ENCODE measurements at places on chromosomes 7 and 10. TPM values are rescaled to one million over a fixed set of nuclear protein-coding genes. Genes with fewer than 3 reads are reported as not detected.
A peak's percentile ranks its signal among the peaks of the same experiment; 100 is the strongest.

GRCh38 chr10:95341716-95342130, 50.9 kb upstream of the PDLIM1 start:
- no peak for DNase-seq
- H3K4me1 ChIP-seq: no peaks in the 10 kb centered on the region
- no peaks in the 10 kb centered on the region for H3K27me3 ChIP-seq
- H3K4me3 ChIP-seq: no peak overlapping the region
- no peak overlapping the region for H3K27ac ChIP-seq

The HIP1 gene
- 5.6 TPM for total RNA-seq

- no peak overlapping the region for H3K27ac ChIP-seq
- no peaks in the 10 kb centered on the region for H3K27me3 ChIP-seq
- H3K36me3 ChIP-seq: no peaks in the 10 kb centered on the region
Observed at GRCh38 chr7:81008901-81009300, 90.0 kb upstream of the SEMA3C start.

DNA sequence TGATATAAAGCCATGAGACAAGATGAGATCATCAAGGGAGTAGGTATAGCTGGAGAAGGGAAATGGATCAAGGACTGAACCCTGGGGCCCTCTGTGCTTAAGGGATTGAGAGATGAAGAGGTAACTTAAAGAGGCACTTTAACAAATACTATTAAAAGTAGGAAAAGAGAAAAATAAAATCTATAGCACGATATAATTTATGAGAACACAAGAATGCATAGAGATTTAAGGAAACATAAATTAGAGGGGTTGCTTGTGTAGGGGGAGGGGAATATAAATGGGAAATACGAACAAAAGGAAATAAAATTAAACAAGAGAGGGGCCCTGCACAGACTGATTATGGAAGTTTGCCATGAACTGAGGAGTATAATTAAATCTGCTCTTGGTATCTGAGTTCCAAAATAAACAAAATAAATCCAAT, 15.6 kb upstream of the LRRC17 start:
- no peak overlapping the region for H3K27ac ChIP-seq
- no peak for DNase-seq
- no peaks in the 10 kb centered on the region for H3K27me3 ChIP-seq
- H3K4me3 ChIP-seq: no peak overlapping the region

- no peak for DNase-seq
- H3K36me3 ChIP-seq: no peaks in the 10 kb centered on the region
- H3K4me3 ChIP-seq: no peak overlapping the region
- peaks cover 18% of the 10 kb centered on the region for H3K4me1 ChIP-seq
- H3K27me3 ChIP-seq: no peaks in the 10 kb centered on the region
- no peak overlapping the region for H3K27ac ChIP-seq
Observed at GRCh38 chr7:143434660-143435059, 8.6 kb upstream of the TAS2R60 start.

The HPS1 gene
- total RNA-seq: 51.9 TPM

DNA sequence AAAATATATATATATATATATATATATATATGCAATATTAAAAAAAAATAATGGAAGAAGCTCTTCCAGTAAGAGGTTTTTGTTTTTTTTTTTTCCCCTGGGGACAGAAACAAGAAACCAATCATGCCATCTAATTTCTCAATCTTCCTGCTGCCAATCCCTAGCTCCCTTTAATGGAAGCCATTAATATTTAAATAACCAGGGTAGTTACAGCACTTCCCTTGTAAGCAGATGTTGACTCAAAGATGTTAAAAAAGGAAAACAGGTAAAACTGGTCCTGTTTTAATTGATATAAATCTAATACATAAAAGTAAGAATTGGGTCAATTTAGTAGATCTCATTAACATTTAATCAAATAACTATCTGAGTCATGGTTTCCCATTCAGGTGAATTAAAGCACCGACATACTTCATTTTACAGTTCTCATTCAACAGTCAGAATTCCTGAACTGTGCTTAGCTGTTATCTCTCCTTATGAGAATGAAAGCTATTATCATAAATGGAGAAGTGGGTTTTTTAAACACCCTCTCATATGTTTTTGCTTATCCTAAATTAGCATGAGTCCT, 22.6 kb downstream of the CPVL start:
- H3K36me3 ChIP-seq: no peaks in the 10 kb centered on the region
- H3K27ac ChIP-seq: no peak overlapping the region
- H3K4me3 ChIP-seq: no peak overlapping the region

DNA sequence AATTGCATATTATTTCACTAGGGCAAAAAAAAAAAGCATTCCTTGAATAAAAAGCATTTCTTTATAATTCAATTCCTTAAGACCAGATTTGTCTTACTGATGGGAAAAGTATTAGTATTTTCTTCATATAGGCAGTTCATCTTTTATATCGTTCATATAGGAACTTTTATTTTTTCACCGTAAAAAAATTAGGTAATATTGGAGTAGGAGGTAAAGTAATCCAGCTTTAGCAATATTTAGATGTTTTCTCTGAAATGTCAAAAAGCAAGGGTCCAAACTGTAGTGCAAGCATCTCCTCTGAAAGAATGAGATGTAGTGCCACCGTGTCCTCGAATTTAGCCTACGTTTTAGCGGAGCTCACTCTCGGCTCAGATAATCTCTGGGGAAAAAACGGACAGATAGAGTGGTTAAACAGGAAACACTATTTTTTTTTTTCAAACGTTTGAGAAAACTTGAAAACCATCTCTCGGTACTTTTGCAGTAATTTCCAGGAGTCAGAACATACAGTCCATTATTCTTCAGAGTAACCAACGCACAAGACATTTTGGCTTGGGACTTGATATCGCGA, 5.5 kb upstream of the SPAG6 start:
- H3K27ac ChIP-seq: peak overlapping the region; percentile 79
- peaks cover 65% of the 10 kb centered on the region for H3K27me3 ChIP-seq
- H3K36me3 ChIP-seq: peaks cover 7% of the 10 kb centered on the region
- DNase-seq: no peak
- peak overlapping the region; percentile 76 for H3K4me3 ChIP-seq

The PTN gene
- total RNA-seq: not detected

The GAD2 gene
- total RNA-seq: not detected

DNA sequence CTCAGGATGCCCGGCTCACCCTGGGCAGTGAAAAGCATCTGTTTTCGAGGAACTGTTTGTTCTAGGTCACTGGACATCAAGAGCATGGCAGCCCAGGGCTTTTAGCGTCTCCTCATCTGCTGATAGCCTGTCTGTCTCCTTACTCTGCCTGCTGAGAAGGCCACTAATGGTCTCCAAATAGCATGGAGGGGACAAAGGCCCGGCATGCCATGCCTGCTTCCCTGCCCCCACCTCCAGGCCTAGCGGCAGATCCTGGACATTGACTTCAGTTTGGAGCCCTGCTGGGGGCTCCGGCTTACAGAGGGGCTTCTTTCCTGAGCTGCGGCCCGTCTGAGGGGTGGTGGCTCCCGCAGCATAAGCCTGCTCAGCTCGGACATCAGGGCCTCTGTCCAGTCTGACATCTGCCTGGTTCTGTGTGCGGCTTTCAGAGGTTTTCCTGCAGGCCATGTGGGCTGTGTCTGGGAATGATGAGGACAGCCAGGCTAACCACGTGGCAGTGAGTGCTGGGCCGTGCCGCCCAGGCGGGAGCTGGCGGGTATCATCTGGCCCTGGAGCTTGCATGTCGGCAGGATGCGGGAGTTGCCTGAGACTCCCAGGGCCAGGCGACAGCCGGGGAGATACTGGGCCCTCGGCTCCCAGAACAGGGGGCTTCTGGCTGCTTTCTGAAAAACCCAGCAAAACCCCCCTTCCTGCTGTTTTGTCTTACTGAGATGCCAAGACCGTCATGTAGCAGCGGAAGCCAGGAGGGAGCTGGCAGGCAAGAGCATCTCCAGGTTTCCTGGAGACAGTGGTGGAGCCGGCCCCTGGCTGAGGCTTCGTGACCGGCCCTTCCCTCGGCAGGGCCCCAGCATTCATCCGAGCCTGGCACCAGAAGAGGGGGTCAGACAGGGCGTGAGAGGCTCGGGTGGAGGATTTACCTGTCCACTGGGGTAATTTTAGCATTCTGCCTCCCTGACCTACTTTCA, 9.2 kb downstream of the PFKFB3 start:
- no peak overlapping the region for H3K4me3 ChIP-seq
- peaks cover 18% of the 10 kb centered on the region for H3K4me1 ChIP-seq
- H3K27me3 ChIP-seq: no peaks in the 10 kb centered on the region
- H3K27ac ChIP-seq: no peak overlapping the region
- no peak for DNase-seq

The FAM204A gene
- total RNA-seq: 56.0 TPM

- H3K4me1 ChIP-seq: peaks cover 10% of the 10 kb centered on the region
- H3K4me3 ChIP-seq: no peak overlapping the region
- H3K27me3 ChIP-seq: peaks cover 53% of the 10 kb centered on the region
Observed at GRCh38 chr7:33900501-33900900, 4.8 kb upstream of the BMPER start.

The C10orf67 gene
- total RNA-seq: 0.25 TPM

The CYP26C1 gene
- total RNA-seq: not detected

The SSC4D gene
- total RNA-seq: 0.67 TPM

GRCh38 chr10:87560495-87561129, 55.9 kb downstream of the MINPP1 start:
- H3K27me3 ChIP-seq: peaks cover 8% of the 10 kb centered on the region
- H3K36me3 ChIP-seq: peaks cover 3% of the 10 kb centered on the region
- peaks cover 1% of the 10 kb centered on the region for H3K4me1 ChIP-seq
- H3K4me3 ChIP-seq: no peak overlapping the region
- H3K27ac ChIP-seq: no peak overlapping the region

DNA sequence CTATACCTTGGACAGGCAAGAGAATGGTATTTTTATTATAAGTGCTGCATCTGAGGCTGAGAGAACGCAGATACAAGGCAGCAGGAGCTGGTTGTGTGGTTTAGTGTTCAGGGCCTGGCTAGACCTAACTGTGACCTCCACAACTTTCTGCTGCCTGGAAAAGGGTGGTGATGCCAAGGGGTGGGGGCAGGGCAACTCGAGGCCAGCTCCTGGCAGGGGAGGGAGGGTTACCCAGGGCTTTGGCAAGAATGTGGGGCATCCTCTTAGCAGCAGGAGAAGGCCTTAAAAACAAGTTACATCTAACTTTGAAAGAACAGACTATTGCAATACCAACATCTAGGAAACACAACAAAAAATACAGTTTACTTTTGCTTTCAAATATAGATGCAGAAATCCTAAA, 13.0 kb downstream of the MXI1 start:
- H3K27me3 ChIP-seq: peaks cover 4% of the 10 kb centered on the region
- no peak for DNase-seq
- no peaks in the 10 kb centered on the region for H3K36me3 ChIP-seq
- no peak overlapping the region for H3K27ac ChIP-seq

The LRRC18 gene
- not detected for total RNA-seq

The NUTM2E gene
- total RNA-seq: not detected

DNA sequence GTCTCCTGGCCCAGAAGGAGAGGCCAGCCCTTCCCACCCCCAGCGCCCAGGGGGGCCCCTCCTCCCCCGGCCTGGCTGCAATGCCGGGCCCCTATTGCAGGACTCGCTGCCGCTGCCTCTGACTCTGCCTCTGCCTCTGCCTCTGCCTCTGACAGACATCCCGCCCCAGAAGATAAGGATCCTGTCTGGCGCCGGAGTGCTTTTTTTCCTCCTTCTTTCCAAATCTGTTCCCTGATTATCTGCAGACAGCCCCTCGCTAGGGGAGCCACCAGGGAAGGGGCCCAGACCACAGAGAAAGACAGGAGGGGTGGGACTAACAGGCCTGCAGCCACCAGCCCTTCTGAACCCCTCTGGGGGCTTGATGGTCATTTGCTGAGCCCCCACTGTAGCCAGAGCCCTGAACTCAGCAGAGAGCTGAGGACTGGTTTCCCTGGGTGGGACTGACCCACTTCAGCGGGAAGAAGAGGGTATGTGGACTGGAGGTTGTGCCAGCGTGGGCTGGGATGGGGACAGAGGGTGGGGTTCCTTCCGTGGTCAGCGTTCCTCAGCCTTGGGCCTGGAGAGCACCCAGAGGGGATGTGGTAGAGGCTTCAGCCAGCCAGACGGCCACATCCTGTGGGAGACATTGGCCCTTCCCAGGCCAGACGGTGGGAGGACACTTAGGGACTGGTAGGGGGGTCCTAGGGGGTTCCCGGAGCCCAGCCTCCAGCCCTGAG, 22.8 kb downstream of the UNC5B start:
- H3K36me3 ChIP-seq: no peaks in the 10 kb centered on the region
- no peak for DNase-seq
- H3K4me1 ChIP-seq: no peaks in the 10 kb centered on the region
- no peaks in the 10 kb centered on the region for H3K27me3 ChIP-seq
- no peak overlapping the region for H3K27ac ChIP-seq

DNA sequence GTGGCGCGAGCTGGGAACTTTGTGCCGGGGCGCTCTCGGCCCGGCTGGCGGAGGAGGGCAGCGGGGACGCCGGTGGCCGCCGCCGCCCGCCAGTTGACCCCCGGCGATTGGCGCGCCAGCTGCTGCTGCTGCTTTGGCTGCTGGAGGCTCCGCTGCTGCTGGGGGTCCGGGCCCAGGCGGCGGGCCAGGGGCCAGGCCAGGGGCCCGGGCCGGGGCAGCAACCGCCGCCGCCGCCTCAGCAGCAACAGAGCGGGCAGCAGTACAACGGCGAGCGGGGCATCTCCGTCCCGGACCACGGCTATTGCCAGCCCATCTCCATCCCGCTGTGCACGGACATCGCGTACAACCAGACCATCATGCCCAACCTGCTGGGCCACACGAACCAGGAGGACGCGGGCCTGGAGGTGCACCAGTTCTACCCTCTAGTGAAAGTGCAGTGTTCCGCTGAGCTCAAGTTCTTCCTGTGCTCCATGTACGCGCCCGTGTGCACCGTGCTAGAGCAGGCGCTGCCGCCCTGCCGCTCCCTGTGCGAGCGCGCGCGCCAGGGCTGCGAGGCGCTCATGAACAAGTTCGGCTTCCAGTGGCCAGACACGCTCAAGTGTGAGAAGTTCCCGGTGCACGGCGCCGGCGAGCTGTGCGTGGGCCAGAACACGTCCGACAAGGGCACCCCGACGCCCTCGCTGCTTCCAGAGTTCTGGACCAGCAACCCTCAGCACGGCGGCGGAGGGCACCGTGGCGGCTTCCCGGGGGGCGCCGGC, 870 bp downstream of the FZD1 start:
- H3K27me3 ChIP-seq: peaks cover 50% of the 10 kb centered on the region
- H3K4me1 ChIP-seq: peaks cover 3% of the 10 kb centered on the region
- DNase-seq: peak; percentile 14
- H3K4me3 ChIP-seq: peak overlapping the region; percentile 71
- H3K27ac ChIP-seq: no peak overlapping the region

GRCh38 chr10:119658274-119658673, 7.1 kb downstream of the BAG3 start:
- no peak overlapping the region for H3K4me3 ChIP-seq
- peaks cover 45% of the 10 kb centered on the region for H3K4me1 ChIP-seq
- H3K27me3 ChIP-seq: no peaks in the 10 kb centered on the region
- H3K27ac ChIP-seq: no peak overlapping the region

Data from activated CD8-positive, alpha-beta T cell treated with anti-CD3 and anti-CD28 coated beads for 36 hours (primary cell).